Right renal pelvis (tissue), 4 donors: ENCODE measurements at places on chromosomes 3 and 15.

- DNase-seq, result no peak
Observed at GRCh38 chr15:100764778-100765466, 114.7 kb upstream of the ALDH1A3 start.

DNA sequence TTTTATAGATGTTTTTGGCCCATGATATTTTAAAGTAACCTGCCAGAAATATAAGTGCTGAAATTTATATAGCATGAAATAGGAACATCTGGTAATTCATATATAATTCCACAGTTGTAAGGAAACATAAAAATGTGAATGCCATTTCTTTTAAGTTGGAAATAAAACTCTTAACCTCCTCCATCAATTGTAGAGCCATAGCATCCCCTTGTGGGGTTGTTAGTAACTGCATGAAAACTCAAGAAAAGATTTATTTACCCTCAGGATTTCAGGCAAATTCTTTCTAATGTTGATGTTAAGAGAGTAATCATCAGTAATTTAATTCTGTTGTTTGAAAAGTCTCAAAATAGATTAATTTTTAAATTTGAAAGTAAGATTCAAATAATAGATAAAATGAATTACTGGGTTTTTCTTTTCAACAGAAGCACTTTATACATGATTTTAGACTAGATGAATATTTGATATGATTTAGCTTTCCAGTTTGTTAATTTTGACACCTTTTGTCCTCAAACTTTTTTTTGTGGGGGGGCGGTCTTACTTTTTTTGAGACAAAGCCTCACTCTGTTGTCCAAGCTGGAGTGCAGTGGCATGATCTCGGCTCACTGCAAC lies 74.7 kb downstream of the RASA2 start:
- DNase-seq, result peak; percentile 39

DNA sequence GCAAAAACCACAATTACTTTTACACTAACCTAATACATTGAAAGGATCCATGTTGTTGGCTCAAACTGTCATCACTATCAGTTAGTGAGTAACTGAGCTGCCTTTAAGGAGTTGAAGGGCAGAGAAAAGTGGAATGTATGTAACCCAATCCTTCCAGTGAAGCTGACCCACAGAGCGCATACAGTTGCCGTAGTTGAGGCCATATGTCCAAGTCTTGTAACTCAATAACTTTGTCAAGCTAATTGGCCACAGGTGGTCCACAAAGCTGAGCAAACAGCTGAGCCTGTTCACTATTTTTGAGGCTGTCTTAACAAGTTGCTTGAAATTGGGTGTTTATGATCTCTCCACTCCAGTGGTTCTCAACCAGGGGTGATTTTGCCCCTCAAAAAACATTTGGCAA lies 169.0 kb upstream of the SLC24A5 start:
- no peak for DNase-seq

DNA sequence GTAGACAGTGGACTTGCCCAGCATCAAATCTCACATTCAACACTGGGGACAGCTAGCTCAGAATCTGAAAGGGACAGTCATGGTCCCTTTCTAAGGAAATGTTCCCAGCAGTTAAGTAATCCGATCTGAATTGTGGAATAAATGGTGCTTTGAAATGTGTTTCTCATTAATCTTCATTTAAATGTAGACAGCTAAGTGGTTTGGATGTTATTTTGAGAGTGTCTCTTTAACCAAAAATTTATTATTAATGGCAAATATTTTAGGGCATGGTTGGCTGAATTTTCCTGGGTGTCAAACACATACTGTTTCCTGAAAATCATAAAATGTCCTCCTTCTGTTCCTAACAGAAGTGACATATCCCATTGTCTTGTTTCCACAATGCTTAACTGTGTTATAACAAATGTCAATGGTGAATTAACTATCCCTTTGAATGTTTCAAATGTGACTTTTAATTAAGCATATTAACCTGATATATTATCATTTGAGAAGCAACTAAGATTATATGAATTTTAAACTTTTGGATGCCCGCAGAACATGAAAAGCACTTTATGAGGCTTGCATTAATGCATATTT lies 210.8 kb downstream of the CHST2 start:
- DNase-seq, result no peak

GRCh38 chr3:13505147-13506130 lies 25.3 kb downstream of the HDAC11 start:
- no peak for DNase-seq
